Spinal cord (tissue), 10 donors: ENCODE measurements at places on chromosomes 11 and 22. TPM values are rescaled to one million over a fixed set of nuclear protein-coding genes. Genes with fewer than 3 reads are reported as not detected.

DNA sequence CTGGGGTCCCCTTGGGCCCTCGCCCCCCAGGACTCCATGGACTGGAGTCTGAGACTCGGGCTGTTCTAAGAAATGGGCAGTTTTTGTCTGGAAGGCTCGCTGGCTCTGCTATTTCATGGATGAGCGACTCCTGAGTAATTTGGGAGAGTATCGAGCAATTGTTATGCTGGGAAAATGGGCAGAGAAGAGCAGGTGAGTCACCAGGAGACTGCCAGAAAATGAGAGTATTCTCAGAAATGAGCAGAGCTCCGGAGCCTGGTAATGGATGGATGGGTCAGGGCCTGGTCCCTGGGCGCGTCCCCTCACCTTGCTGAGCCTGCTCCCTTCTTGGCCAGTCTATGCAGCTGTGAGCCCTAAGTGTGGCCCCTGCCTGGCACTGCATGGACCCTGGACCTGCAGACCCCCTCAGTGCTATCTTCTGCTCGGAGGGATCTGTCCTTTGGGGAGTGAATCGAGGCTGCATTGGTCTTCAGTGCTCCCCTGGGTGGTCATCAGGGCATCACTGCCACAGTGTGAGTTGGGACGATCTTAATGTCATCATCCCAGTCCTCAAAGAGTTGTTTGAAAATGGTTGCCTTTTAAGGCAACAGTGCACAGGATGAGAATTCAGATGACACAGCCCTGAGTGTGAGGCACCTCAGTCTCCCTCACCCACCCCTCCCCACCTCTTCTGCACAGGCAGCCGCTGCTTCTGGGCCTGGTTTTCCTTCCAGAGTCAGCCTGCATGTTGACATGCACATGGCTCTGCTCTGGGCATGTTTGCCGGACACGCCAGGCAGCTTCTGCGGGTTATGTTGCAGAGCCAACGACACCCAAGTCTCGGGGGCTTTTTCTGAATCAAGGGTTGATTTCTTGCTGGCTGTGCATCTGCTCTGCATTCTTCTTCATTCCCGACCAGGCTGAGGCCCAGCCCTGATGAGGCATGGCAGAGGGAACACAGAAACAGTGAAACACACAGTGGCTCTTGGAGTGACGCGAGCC lies 519.0 kb downstream of the TBC1D22A start:
- DNase-seq: no peak

DNA sequence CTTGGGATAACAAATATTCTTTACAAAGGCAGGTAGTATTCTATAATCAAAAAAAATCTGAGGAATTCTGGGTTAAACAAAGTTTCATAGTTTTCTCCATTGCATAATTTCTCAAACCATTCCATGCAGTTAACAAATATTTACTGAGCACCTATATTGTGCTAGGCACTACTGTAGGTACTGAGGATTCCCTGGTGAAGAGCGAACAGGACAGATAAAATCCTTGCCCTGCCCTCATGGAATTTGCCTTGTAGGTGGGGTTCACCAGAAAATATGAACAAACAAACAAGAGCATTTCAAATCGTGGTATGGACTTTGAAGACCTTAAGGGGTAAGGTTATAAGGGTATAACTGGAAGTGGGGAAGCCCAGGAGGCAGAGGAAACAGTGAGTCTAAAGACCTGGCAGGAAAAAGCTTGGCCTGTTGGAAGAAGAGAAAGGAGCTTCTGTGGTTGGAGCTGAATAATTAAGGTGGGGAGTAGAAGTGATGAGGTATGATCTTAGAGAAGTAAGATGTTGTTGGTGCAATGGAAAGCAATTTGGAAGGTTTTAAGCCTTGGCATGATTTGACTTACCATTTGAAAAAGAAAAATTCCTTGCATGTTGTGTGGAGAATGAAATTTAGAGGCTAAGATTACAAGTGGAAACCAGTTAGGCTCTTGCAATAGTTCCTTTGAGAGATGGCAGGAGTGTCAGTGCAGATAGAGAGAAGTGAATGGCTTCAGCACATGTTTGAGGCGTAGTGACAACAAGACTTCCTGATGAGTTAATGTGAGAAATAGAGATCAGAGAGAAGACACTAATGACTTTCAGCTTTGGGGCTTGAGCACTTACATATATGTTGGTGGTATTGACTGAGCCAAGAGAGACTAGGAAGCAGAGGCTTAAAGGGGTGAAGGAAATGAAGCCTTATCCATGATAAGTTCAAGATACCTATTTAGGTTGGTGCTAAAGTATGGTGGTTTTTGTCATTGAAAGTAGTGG lies 55.7 kb upstream of the PICALM start:
- DNase-seq: no peak

DNA sequence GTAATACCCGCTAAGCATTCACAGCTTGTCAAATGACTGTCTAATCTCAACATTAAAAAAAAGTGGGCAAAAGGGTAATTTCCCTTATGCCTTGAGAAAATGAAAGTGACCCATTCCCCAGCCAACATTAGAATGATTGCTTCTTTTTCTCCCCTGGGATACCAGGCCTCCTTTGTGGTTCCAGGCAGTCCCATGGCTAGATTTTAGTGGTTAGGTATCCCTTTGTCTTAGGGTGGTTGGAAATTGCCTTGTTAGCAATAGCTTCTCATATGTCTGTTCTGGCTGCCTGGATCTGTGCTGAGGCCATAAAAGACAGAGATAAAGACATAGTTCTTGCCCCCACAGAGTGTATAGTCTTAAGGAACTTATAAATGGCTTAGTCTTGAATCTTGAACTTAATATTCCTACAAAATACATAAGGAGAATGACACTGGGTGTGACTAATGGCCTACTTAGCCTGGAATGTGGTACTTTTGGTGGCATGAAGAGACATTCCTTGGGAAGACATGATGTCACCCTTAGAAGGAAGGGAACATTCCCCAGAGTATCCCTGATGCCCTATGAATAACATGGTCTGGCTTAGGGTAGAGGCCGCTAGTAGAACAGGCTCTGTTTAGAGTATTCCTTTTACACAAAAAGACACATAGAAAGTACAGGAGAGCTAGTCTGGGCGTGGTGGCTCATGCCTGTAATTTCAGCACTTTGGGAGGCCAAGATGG lies 90.3 kb downstream of the ZBTB16 start:
- no peak for DNase-seq

DNA sequence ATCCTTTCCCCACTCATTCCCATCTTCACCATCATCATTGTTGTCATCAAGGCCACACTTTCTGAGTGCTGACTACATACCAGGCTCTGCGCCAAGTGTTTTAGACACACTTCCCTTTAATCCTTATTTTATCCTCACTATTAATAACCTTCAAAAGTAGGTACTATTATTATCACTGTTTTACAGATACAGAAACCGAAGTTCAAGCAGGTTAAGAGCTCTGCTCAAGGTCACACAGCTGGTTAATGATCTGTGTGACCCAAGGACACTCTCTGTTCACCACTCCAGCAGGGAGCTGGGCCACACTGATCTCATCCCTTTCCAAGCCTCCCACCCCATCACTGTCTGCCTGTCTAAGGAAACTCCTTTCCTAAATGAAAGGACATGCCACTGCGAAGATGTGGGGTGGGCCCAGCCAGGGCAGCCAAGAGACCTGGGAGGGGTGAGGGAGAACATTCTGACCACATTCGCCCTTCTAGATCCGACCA lies 17.2 kb upstream of the TSKU start:
- no peak for DNase-seq

Gene CACNA1I
- total RNA-seq: 4.5 TPM

Gene GDPD4
- total RNA-seq: not detected

Gene OR10A2
- not detected for total RNA-seq

Gene RASD2
- 0.77 TPM for total RNA-seq
